Neural crest cell (in vitro differentiated cells): ENCODE measurements at places on chromosomes 2 and 18. TPM values are rescaled to one million over a fixed set of nuclear protein-coding genes. Genes with fewer than 3 reads are reported as not detected.

The RAMP1 gene
- total RNA-seq = 0.58 and 0.91 TPM in 2 replicates

The PROM2 gene
- total RNA-seq = 1.8 and 2.7 TPM in 2 replicates

The TDRD15 gene
- total RNA-seq = not detected in 2 replicates

The CD207 gene
- total RNA-seq = not detected in 2 replicates

The FLACC1 gene
- 0.77 and 1.0 TPM in 2 replicates for total RNA-seq

The REG3A gene
- not detected in 2 replicates for total RNA-seq

The CNDP1 gene
- total RNA-seq = 0.56 and 0.59 TPM in 2 replicates

The SLC16A14 gene
- total RNA-seq = 13.0 and 14.2 TPM in 2 replicates

The MCM6 gene
- total RNA-seq = 118 and 125 TPM in 2 replicates

The CEP68 gene
- 25.0 and 29.0 TPM in 2 replicates for total RNA-seq

DNA sequence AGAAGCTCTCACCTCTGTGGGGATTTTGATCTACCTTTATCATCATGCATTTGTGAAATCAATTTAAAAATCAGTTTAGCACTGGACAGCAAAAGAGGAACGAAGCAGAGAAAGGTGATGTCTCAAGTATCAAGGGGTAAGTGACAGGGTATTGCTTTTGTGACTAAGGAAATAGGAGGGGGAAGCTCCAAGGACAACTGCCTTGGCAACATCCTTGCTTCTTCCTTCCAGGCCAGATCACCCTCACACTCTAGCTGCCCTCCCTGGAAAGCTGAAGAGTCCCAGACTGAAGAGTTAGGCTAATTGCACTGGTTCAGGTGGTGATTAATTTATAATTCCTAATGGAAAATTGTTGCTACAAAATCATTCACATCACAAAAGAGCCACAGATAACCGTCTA lies 859.1 kb upstream of the ACVR2A start:
- no peak for DNase-seq

DNA sequence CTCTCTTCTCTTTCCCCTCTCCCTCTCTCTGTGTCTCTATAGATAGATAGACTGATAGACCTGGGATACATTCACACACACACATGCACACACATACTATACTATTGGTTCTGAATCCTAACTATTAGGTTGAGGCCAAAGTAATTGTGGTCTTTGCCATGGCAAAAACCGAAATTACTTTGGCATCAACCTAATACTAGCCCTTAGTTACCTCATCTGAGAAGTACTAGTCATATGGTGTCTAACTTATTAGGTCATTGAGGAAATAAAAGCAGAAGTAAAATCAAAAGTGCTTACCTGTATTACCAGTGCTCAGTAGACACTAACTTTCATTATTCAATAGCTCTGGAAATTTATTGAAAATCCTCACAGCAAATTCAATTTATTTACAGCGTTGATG lies 451.5 kb downstream of the EPHA4 start:
- DNase-seq = no peak

DNA sequence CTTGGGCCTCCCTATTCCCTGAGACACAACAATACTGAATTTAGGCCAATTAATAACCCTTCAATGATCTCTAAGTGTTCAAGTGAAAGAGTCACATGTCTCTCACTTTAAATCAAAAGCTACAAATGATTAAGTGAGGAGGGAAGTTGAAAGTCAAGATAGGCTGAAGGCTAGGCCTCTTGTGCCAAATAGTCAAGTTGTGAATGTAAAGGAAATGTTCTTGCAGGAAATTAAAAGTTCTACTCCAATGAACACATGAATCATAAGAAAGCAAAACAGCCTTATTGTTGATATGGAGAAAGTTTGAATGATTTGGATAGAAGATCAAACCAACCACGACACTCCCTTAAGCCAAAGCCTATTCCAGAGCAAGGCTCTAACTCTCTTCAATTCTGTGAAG lies 286.9 kb downstream of the MEIS1 start:
- no peak for DNase-seq

DNA sequence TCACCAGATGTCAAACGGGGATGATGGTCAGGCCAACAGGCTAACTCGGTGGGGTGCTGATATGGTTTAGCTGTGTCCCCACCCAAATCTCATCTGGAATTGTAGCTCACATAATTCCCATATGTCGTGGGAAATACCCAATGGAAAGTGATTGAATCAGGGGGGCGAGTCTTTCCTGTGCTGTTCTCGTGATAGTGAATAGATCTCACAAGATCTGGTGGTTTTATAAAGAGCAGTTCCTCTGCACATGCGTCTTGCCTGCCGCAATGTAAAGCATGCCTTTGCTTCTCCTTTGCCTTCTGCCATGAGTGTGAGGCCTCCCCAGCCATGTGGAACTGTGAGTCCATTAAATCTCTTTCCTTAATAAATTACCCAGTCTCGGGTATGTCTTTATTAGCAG lies 74.4 kb upstream of the YWHAQ start:
- DNase-seq = no peak

GRCh38 chr2:3442185-3442584 lies 62.7 kb downstream of the TRAPPC12 start:
- no peak for DNase-seq

- no peak for DNase-seq
Observed at GRCh38 chr2:98556344-98557033, 51.8 kb downstream of the COA5 start.

DNA sequence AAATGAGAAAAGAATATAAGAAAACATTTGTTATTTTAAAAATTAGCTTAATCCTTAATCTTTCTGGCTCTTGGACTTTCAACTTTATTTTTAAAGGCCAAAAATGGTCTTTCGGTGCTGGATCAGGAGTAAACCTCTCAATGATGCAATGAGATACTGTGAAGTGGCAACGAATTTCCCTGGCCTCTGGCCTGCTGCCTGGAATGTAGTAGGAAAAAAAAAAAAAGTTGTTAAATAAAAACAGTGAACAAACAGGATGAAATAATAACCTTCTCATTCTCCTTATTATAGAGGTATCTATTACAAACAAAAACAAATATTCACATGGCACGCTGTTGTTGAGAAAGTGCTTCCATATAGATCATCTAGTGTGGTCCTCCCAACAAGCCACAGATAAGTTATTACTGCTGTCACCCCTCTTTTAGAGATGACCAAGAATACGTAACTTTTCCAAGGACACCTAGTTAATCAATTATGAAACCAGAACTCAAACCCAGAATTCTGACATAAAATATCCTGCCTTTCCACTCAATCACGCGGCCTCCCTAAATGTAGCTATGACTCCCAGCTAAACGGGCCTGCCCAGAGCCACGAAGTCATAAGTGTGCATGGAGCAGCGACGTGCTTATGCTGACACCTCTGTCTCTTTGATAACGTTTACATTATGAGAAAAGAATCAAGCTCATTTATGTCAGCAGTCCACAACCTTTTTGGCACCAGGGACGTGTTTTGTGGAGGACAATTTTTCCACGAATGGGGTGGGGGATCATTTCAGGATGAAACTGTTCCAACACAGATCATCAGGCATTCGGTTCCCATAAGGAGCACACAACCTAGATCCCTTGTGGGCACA lies 170.9 kb downstream of the BCL2 start:
- no peak for DNase-seq

DNA sequence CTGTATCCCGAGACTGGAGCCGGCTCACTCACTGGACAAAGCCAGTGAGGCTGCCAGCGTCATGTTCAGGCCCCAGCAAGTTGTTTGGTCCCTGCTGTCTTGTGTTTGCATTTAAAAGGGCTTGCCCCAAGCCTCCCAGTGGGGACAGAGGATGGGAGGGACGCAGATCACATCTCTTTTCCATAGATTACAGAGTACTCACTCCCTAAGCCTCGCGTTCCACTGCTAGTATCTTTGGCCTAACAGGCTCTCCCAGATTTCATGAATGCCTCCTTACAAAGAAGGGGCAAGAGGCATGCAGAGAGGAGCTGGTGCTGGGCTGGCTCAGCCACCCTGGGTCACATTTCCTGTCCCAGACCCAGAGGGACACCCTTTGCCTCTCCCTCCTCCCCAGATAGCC lies 59.1 kb downstream of the CMPK2 start:
- DNase-seq = no peak

- DNase-seq = no peak
Observed at GRCh38 chr2:215711471-215712034, 275.7 kb upstream of the FN1 start.

DNA sequence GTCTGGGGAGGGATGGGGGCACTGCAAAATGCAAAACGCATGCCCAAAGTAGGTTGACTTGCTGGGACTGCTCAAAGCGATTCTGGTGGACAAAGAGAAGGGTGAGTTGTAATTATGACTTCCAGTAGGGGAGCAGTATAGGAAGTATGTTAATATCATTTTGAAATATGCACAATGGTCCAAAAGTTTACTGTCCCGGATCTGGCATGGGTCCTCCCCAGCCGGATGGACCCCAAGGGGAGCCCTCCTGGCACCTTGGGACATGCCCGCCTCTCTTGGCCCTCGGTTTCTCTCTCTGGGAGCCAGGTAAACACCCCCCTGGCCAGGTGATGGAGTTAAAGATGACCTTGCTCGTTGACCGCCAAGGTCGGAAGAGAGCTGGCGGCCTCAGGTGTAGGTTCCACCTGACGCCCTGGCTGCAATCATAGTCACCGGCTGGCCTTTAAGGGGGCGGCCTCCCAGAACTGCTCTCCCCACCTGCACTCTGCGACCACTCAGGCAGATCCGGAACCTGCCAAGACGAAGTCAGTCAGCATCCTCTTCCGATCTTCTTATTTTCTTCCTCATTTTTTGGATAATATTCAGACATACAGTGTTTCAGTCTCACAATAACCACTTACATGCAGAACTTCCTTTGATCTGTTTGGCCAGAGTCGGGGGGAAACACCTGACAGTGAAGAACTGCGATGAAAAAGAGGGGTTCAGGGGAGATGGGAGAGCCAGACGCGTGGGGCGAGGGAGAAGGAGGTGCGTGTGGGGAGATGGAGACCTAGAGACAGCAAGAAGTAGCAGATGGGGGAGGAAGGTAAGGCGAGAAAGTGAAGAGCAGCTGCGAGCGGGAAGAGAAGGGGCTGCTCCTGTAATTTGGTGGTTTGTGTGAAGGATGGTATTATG lies 148.3 kb downstream of the MEIS1 start:
- peak; percentile 8 for DNase-seq

GRCh38 chr2:215476424-215476823 lies 40.6 kb upstream of the FN1 start:
- no peak for DNase-seq

DNA sequence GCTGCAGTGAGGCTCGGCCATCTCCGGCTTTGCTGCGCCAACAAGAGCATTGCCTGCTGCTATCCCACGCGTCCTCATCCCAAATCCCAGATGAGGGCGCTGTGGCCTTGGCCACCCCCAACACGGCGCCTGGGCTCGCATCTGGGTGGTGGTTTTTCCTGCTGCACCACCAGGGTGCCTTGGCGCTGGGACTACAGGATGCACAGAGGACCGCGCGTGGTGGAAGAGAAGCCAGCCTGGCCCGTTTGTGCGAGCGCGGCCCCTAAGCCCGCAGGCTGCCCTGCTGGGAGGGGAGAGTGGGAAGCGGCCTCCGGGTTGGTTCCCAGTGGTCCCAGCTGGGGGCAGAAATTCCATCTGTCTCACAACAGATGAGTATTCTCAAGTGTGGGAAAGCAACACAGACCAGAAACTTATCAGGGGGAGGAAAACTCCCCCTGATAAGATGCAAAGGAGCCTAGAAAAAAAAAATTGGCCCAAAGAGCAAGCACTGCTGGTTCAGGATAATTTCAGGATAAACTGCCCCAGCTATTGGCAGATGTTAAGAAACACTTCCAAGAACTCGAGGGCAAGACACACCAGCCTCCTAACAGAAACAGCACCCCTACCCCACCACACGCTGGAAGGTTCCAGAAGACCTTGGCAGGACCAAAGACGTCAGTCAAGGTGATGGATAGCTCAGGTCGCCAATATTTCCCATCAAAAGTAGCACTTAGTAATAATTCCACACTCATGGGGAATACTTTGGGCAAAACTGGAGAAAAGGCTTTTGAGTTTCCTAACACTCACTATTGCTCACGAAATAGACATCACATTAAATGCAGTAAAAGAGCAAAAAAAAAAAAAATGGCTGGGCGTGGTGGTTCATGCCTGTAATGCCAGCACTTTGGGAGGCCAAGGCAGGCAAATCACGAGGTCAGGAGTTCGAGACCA lies 152.1 kb downstream of the PXDN start:
- peak; percentile 59 for DNase-seq

- DNase-seq = no peak
Observed at GRCh38 chr18:12293831-12294230, 14.2 kb upstream of the TUBB6 start.
